AG20443 (cell line): ENCODE measurements at places on chromosomes 1 and 21.

GRCh38 chr1:17075470-17076255, 21.8 kb upstream of the SDHB start:
- DNase-seq, result peak; percentile 34

DNA sequence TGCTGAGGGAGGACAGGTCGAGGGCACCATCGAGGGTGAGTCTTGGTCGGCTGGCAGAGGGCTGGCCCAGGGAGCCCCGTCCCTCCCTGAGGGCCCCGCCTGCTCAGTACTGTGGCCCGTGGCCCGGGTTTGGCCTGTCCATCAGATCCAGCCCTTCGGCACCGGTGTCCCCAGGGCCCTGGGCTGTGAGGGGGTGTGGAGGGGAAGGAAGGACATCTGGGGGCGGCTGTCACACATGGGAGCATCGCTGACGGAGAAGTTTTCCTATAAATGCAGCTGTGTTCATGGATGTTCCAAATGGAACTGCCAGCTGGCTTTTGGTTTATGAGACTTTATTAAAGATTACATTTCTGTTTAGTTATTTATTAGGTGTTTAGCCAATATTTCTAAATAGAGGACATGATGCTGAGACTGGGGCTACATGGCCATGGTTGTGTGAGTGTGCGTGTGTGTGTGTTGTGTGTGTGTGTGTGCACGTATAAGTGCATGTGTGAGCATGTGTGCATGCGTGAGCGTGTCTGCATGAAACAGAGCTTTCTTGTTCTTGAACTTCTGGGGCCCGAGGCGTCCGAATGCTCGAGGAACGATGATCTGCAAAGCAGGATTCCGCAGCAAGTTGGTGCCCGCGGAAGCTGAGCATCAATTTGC, 54.3 kb downstream of the SLX9 start:
- DNase-seq, result no peak

DNA sequence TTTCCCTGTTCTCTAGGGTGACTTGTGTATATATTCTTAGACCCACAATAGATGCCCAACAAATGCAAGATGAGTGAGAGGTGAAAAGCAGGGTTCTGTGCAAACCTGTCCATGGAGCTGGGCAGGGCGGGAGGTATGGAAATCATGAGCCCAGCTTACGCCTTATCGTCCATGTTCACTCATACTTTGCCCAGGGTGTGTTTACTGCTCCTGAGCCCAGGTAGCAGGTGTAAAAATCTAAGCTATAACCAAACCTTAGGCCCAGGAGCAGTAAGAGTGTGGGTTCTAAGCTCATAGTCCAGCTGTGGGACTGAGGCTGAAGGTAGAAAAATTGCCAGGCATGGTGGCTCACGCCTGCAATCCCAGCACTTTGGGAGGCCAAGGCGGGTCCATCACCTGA, 48.1 kb downstream of the CACNA1E start:
- no peak for DNase-seq

DNA sequence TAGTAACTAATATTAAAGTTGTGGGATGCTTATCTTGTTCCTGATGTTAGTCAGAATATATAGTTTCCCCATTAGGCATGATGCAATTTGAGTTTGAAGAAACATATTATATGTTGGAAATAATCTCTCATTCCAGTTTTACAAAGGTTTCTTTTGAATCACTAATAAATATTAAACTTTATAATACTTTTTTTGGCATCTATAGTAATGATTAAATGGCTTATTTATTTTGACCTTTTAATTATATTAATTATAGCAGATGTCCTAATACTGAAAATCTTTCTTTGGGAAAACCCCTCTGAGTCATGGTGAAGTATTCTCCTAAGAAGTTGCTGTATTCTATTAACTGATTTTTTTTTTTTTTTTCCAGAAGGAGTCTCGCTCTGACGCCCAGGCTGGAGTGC, 28.5 kb upstream of the PTGS2 start:
- no peak for DNase-seq

- DNase-seq, result no peak
These were observed 130.8 kb downstream of the PGBD5 start for GRCh38 chr1:230295367-230295766.

GRCh38 chr1:201170533-201171062, 16.3 kb upstream of the TMEM9 start:
- peak; percentile 100 for DNase-seq

GRCh38 chr1:81121306-81121705, 679.4 kb upstream of the ADGRL2 start:
- DNase-seq, result no peak

DNA sequence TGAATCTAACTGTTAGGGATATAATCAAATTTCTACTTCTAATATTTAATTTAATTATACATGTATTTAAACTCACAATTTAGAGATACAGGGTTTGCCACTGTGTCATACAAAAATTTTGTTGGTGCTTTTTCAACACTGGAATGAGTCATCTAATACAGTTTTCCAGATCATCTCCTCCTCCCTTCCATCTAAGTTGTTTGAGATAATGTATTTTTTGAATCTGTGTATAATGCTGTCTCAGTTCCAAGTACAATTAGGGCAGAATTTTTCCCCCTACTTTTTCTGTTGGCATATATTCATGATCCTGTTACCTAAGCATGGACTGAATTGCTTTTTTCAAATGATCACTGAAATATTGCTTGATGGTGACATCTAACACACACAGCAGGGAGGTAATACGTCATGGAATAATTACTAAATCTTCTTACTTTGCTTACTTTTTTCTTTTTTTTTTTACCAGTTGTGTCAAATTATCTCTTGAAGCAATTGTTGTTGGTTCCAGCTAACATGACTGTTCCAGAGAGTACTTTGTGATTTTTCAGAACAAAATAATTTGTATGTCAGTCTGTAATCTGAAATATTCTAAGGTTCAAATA, 146.0 kb downstream of the MAGI3 start:
- peak; percentile 13 for DNase-seq

DNA sequence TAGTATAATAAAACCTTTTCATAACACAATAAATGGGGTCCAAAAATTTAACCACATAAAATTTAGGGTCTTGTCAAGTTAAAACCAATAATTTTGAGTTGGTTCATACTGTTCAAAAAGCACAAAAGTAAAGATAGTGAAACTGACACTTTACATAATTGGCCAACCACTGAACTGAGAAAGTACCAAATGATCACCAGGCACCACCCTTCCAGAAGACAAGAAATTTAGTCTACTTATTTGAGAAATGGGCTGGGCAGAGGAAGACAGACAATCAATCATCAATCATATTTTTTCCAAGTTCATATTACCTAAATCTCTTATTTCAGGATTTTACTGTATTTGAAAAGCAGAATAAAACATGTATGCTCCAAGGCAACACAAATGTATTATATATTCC, 6.5 kb upstream of the GOLPH3L start:
- DNase-seq, result no peak

DNA sequence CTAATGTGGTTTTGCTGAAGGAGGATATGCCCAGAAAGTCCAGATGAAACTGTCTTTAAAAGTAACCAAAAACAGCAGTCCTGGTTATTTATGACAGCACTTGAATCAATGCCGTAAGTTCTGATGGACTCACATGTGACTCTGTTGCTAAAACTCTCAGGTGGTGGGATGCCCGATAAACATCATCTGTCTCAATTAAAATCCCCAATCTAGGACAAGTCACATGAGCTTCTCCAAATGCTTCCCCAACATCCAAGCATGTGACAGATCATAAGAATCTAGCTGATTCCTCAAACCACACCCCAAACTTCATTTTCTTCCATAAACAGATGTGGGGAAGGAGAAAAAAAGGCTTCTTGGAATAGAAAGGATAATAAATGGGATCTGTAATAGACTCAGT, 786 bp upstream of the CTSK start:
- DNase-seq, result peak; percentile 37

DNA sequence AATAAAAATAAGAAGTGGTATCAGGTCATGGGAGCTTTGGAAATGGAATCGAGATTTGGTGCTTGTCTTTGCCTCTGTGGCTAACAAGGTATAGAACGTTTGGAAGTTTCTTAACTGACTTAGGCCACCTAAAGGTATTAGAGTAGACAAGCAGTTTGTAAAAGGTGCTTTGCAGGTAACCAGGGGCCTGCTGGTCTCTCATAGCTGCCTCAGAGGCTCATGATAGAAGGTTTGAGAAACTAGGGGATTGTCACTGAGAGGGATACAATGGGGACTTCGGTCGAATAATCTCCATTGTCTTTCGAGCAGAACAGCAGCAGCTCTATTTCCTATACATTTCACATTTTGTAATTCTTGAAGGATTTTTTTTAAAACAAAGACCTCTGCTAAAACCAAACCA, 37.6 kb downstream of the C21orf91 start:
- no peak for DNase-seq

DNA sequence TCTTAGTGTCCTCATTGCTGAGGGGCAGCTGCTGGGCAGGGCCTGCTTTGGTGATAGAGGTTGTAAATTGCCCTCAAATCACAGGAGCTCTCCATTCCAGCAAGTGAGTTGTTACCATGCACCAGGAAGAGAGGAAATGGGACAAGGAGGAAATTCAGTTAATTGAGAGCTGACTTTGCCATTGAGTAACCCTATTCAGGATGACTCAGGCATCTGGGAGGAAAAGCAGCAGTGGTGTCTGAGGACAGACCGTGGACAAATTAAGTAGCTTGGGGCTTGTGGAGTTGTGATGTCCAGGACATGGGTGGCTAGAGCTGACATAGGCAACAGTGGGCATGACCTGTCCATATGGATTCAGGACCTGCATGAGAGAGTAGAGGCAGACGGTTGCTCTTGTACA, 5.9 kb downstream of the ARHGEF10L start:
- peak; percentile 75 for DNase-seq

DNA sequence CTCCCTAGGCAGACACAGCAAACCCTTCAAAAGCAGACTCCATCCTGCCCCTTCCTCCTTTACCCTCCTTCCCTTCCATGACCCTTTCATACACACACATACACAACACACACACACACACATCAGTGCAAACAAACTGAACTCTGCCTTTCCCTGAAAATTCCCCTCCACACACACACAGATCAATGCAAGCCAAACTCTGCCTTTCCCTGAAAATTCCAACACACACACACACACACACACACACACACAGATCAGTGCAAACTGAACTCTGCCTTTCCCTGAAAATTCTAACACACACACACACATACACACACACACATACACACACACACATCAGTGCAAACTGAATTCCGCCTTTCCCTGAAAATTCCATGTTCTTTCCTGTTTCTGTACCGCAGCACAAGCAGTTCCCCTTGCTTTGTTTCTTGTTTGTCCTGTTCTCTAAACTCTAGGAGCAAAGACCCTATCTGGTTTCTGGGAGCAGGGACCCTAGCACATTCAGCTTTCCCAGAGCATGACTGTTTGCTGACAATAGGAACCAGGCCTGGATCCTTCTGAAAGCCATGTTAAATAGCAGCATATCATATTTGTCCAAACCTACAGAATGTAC, 91.0 kb downstream of the PTPN14 start:
- DNase-seq, result no peak

- DNase-seq, result no peak
These were observed 25.3 kb downstream of the OPTC start for GRCh38 chr1:203519053-203519840.

DNA sequence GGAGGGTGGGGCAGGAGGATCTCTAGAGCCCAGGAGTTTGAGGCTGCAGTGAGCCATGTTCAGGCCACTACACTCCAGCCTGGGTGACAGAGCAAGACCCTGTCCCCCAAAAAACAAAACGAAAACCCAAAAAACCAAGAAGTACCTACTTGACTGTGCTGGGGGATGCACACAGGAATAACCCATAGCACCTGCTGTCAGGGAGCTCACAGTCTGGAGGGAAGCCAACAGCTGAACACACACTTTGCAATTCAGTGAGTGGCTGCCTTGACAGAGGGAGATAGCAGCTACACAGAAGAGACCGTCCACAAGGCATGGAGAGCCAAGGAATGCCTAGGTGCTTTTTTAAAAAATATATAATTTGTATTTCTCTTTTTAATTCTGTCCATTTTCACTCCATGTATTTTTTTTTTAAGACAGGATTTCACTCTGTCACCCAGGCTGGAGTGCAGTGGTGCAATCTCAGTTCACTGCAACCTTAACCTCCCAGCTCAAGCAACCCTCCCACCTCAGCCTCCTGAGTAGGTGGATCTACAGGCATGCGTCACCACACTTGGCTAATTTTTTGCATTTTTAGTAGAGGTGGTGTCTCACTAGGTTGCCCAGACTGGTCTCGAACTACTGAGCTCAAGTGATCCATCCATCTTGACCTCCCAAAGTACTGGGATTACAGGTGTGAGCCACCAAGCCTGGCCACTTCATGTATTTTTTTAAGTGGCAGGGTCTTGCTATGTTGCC, 68.7 kb downstream of the NID1 start:
- no peak for DNase-seq

- DNase-seq, result no peak
These were observed 35.2 kb downstream of the SLC45A1 start for GRCh38 chr1:8352886-8353785.

GRCh38 chr1:225963735-225964530, 22.9 kb upstream of the LEFTY2 start:
- no peak for DNase-seq

DNA sequence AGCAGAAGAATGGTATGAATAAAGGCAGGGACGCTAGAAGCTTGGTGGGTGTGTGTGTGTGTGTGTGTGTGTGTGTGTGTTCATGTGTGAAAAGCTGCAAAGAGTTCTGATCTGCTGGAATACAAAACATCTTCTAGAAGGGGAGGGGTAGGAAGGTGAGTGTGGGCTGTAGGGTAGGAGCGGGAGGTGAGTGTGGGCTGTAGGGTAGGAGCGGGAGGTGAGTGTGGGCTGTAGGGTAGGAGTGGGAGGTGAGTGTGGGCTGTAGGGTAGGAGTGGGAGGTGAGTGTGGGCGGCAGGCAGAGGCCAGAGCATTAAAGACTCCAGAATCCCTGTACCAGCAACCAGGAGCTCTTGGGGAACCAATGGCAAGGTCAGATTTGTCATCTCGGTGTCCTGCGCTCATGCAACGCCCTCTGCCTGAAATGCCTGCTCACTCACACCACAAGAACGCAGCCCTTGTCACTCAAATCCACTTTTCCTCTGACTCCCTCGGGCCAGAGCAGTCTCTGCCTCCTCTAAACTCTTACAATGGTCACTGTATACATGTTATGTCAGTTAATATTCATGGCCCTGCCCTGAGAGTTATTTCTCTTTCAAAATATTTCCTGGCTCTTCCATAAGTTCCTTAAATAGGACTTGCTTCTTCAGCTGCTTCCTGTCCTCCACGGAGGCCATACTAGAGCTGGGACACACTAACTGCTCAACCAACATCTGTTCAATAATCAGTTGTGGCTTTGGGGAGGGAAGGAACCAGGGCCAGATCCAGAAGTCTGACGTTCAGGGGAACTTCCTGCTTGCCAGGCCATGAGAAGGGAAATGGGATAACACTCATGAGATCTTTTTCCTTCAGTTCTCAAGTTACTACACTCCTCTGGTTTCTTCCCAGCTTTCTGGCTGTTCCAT, 53.6 kb upstream of the ZNF644 start:
- DNase-seq, result no peak

- peak; percentile 16 for DNase-seq
These were observed 2.8 kb upstream of the RGS5 start for GRCh38 chr1:163205513-163205912.

DNA sequence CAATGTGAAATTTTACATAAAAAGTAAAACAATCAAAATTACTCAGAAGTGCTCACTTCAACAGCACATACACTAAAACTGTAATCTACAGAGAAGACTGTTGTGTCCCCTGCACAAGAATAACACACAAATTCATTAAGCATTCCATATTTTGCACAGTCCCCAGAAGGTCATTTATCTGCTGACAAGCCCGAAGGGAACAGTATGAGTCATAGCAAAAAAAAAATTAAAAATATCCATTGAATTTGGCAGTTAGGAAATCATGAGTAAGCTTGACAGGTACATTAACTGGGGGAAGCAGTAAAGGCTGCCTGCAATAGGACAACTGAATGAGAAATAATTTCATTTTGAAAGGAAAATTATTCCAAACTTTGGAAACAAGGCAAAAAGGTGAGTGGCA, 3.3 kb upstream of the CACYBP start:
- no peak for DNase-seq

GRCh38 chr21:14706712-14707510, 160.8 kb upstream of the SAMSN1 start:
- no peak for DNase-seq
